ENCODE measurements at places on chromosomes 5 and 9.

GRCh38 chr9:96232164-96232538 lies 69.8 kb downstream of the HSD17B3 start:
- DNase-seq = no peak
- no peaks in the 10 kb centered on the region for H3K27me3 ChIP-seq
- no peaks in the 10 kb centered on the region for H3K4me1 ChIP-seq
- no peak overlapping the region for H3K4me3 ChIP-seq

DNA sequence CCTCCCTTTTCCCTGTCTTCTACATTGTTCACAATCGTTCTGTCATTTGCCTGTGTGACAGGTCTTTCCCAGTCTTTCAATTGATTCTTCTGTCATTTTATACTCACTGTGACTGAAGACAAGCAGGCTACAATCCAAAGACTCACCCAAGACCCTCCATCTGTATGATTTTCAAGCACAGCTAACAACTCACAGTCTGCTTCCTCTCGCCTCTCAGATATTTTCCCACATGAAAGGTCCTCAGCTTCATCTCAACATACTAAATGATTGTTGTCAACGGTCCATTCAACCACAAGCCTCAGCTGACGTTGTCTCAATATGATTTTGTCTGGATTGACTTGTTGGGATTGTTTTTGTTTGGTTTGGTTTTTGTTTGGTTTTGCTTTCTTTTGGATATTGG lies 346.5 kb downstream of the NFIB start:
- no peak overlapping the region for H3K27ac ChIP-seq
- H3K27me3 ChIP-seq = no peaks in the 10 kb centered on the region
- no peak for DNase-seq

GRCh38 chr9:99023231-99023630 lies 79.5 kb downstream of the COL15A1 start:
- peaks cover 4% of the 10 kb centered on the region for H3K4me1 ChIP-seq
- H3K27me3 ChIP-seq = no peaks in the 10 kb centered on the region
- no peak overlapping the region for H3K27ac ChIP-seq
- no peak for DNase-seq

GRCh38 chr5:89570557-89570956 lies 687.6 kb upstream of the MEF2C start:
- H3K27ac ChIP-seq = no peak overlapping the region
- DNase-seq = no peak
- no peaks in the 10 kb centered on the region for H3K4me1 ChIP-seq
- no peak overlapping the region for H3K4me3 ChIP-seq
- H3K36me3 ChIP-seq = no peaks in the 10 kb centered on the region
- no peaks in the 10 kb centered on the region for H3K27me3 ChIP-seq

DNA sequence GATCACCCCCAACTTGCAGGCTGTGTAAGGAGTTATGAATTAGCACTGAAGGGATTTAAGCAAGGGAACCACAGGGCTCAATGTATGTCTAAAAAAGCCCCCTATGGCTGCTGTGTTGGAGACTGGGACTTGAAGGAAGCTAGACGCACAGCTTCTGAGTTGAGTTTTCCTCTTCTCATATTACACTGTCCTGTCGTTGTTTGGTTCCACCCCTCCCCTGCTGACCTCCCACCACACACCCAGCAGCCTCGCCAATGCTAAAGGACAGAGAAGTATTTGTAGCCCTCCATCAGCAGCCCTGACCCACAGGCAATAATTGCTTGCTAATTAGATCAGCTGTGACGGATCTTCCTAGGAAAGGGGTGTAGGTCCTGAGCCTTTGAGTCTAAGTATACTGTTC lies 15.1 kb upstream of the CARTPT start:
- no peak overlapping the region for H3K4me3 ChIP-seq
- no peaks in the 10 kb centered on the region for H3K27me3 ChIP-seq
- no peaks in the 10 kb centered on the region for H3K4me1 ChIP-seq
- H3K36me3 ChIP-seq = no peaks in the 10 kb centered on the region
- H3K27ac ChIP-seq = no peak overlapping the region
- no peak for DNase-seq

DNA sequence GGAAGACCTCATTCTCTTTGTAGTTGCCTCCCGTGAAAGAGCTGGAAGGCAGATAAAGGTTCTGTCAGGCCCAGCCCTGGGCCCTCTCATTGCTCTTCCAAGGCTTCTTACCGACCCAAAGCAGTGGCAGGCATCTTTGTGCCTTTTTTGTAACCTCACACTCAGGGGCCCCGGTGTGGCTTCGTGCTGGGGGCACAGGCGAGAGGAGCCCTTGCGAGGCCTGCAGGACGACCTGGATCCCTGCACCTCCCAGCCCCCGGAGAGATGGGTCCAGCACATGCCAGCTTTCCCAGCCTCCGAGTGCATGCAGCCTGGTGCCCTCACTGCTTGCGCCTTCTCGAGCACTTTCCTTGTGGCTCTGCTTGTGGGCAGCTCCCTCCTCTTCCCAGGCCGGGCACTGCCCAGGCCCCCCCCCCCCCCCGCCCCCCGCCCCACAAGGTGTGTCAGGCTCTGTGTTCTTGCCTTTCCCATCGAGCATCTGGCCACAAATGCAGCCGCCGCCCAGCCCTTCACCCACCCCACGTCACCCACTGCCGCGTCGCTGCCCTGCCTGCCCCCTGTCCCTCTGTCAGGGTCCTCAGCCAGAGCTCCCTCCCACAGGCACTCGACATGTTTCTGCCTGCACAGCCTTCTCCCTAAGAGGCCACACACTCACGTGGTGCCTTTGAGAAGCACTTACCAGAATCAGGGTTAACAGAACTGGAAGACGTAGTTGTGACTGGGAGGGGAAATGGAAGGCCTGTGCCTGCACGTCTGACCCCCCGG lies 63.7 kb upstream of the CACNA1B start:
- H3K27ac ChIP-seq = no peak overlapping the region
- no peak for DNase-seq
- no peak overlapping the region for H3K4me3 ChIP-seq
- H3K27me3 ChIP-seq = no peaks in the 10 kb centered on the region
- H3K36me3 ChIP-seq = peaks cover 74% of the 10 kb centered on the region

DNA sequence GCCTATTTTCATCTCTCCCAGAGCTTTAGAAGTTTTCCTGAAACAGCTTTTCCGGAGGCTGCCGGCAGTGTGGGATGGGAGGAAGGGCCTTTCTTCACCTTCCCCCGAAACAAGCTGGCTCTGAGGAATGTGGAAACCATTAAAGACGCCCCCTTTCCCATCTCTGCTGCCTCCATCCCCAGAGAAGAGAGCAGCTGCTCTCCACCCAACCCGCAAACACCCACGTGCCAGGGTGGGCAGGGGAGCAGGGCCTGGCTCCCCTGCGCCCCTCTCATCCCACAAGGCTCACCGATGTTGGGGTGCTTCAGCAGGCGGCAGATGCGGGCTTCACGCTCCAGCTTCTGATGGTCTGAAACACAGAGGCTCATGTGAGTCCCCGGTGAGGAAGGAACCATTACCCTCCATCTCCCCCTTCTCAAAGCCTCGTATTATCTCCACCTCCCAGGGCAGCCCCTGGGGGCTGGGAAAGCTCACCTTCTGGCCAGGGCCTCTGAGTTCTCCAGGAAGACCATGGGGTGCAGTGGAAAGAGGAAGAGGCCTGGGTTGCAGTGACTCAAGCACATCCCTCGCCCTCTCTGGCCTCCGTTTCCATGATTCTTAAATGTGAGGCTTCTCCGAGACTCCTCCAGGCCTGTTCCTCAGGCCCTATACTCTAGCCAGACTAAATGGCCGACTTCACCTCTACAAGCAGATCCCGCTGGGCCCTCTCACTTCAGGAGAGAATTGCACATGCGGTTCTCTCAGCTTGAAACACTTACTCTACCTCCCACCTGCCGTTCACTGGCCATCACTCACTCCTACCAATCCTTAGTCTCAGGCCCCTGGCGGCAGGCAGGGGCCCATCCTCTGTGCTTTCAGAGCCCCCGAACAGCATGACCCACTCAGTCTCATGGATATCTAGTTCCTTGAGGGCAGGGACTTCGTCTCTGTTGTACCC lies 24.6 kb downstream of the CAMK2A start:
- H3K4me3 ChIP-seq = no peak overlapping the region
- no peak overlapping the region for H3K27ac ChIP-seq
- H3K36me3 ChIP-seq = no peaks in the 10 kb centered on the region
- no peaks in the 10 kb centered on the region for H3K27me3 ChIP-seq
- no peak for DNase-seq
- H3K4me1 ChIP-seq = no peaks in the 10 kb centered on the region

DNA sequence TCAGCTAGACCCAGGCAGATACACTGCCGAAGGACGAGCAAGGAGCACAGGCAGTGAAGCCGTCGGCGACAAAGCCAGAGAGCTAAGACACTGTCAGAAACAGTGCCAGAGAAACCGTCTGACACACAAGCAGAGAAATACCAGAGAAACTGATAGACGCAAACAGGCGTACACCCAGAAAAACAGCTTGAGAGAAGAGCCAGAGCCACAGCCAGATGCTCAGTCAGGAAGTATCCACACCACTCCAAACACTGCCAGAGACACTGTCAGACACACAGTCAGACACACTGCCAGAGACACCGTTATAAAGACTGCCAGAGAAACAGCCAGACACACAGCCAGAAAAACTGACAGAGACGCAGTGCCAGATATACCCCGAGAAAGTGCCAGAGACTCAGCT lies 19.1 kb downstream of the CNTFR start:
- no peaks in the 10 kb centered on the region for H3K27me3 ChIP-seq
- H3K4me1 ChIP-seq = no peaks in the 10 kb centered on the region
- no peak for DNase-seq
- H3K4me3 ChIP-seq = no peak overlapping the region
- H3K36me3 ChIP-seq = no peaks in the 10 kb centered on the region

DNA sequence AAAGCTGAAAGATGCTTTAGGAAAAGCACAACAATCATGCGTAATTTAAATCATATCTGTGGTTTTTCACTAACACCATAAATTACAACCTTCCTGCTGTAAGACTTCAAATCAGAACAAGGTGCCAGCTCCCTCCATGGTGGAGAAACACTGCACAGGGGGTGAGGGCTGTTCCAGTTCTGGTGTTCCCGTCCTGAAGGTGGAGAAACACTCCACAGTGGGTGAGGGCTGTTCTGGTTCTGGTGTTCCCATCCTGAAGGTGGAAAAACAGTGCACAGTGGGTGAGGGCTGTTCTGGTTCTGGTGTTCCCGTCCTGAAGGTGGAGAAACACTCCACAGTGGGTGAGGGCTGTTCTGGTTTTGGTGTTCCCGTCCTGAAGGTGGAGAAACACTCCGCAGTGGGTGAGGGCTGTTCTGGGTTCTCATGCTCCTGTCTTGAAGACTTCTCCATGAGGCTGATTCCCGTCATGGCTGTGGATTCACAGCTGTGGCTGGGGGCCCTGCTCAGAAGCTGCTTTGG lies 12.9 kb downstream of the PLEKHG4B start:
- no peaks in the 10 kb centered on the region for H3K27me3 ChIP-seq
- H3K4me1 ChIP-seq = peaks cover 25% of the 10 kb centered on the region
- no peak for DNase-seq
- H3K4me3 ChIP-seq = peak overlapping the region; percentile 19
- H3K27ac ChIP-seq = peak overlapping the region; percentile 76
- peaks cover 24% of the 10 kb centered on the region for H3K36me3 ChIP-seq

DNA sequence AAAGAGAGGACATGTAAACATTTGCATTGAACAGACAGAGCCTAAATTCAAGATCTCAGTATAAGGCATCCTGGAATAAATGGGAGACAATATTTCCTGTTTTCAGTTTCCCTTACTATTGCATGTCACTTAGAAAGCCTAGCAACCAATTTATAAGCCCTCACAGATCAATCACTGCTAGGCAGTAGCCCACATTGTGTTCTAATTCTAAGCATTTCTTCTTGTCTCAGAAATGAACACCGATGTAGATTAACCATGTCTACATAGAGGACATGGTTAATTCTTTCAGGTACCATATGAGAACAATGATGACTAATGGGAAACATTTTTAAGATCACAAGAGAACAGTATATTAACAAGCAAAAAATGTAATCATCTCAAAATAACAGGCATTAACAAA lies 79.6 kb upstream of the HMHB1 start:
- no peak overlapping the region for H3K4me3 ChIP-seq
- DNase-seq = no peak
- no peak overlapping the region for H3K27ac ChIP-seq
- no peaks in the 10 kb centered on the region for H3K4me1 ChIP-seq

DNA sequence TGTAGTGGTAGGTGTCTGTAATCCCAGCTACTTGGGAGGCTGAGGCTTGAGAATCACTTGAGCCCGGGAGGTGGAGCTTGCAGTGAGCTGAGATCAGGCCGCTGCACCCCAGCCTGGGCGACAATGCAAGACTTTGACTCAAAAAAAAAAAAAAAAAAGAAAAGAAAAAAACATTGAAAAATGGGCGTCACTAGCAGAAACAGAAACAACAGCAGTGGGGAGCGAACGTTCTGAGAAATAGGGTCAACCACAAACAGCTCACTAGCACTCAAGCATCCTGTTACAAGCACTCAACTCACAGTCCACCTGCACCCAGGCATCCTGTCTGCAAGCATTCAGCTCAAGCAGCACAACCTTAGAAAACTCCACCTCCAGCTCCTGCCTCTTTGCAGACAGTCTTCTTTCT lies 17.2 kb downstream of the TRIM14 start:
- H3K36me3 ChIP-seq = no peaks in the 10 kb centered on the region
- H3K4me3 ChIP-seq = no peak overlapping the region
- DNase-seq = no peak
- no peaks in the 10 kb centered on the region for H3K27me3 ChIP-seq

DNA sequence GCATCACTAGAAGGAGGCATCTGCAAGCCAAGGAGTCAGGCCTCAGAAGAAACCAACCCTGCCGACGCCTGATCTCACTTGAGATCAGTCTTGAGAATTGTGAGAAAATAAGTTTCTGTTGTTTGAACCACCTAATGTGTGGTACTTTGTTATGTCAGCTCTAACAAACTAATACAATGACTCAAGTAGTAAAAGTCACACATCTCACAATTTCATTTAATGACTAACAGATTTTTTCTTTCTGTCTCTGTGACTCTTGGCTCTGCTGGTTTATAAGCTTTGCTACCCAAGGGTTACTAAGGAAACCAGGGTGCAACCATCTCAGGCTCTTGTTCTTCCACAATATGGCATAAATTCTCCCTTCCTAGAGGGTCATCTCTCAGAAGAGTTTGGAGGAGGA lies 315.8 kb upstream of the GRAMD2B start:
- no peak overlapping the region for H3K4me3 ChIP-seq
- no peaks in the 10 kb centered on the region for H3K36me3 ChIP-seq
- H3K4me1 ChIP-seq = peaks cover 4% of the 10 kb centered on the region
- no peak for DNase-seq
- no peaks in the 10 kb centered on the region for H3K27me3 ChIP-seq

GRCh38 chr5:149656576-149657182 lies 73.4 kb upstream of the PPARGC1B start:
- no peaks in the 10 kb centered on the region for H3K36me3 ChIP-seq
- no peaks in the 10 kb centered on the region for H3K4me1 ChIP-seq
- H3K4me3 ChIP-seq = no peak overlapping the region

GRCh38 chr5:168992687-168993086 lies 308.3 kb downstream of the SLIT3 start:
- peaks cover 2% of the 10 kb centered on the region for H3K36me3 ChIP-seq
- no peaks in the 10 kb centered on the region for H3K27me3 ChIP-seq
- DNase-seq = peak; percentile 33
- no peak overlapping the region for H3K4me3 ChIP-seq
- H3K4me1 ChIP-seq = peaks cover 14% of the 10 kb centered on the region

- peak; percentile 86 for DNase-seq
- H3K27me3 ChIP-seq = no peaks in the 10 kb centered on the region
- H3K4me3 ChIP-seq = peak within 1 kb of the TSS; percentile 94
- H3K27ac ChIP-seq = peak within 1 kb of the TSS; percentile 65
Measured at GRCh38 chr5:119452373-119453039, at the start of gene HSD17B4. Gene HSD17B4 (plus strand): TSS chr5:119452497. CDS start chr5:119452576, 79 bp downstream.
